ENCODE measurements at places on chromosomes 6 and 20. TPM values are rescaled to one million over a fixed set of nuclear protein-coding genes. Genes with fewer than 3 reads are reported as not detected.

- DNase-seq: no peak
- H3K27ac ChIP-seq: no peak overlapping the region
- H3K4me3 ChIP-seq: no peak overlapping the region
Observed at GRCh38 chr6:170139531-170139930, 151.3 kb downstream of the DLL1 start.

DNA sequence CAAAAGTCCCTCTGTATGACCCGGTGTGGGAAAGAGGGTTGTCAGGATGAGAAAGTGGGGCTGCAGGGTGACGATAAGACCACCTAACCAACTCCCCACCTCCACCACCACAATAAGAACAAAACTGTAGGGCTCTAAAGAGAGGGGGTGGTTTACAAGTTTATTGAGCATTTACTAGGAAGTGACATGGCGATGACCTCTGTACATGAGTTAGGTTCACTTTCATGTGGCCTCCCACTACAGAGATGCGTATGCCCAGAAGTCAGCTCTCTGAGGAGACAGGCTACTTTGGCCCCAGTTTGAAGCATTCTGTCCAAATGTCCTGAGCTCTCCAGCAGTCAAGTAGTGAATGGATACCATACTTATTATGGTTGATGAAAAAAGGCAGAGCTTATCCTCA, 28.7 kb upstream of the PI16 start:
- no peak for DNase-seq
- H3K4me1 ChIP-seq: peaks cover 9% of the 10 kb centered on the region
- no peak overlapping the region for H3K4me3 ChIP-seq
- H3K36me3 ChIP-seq: peaks cover 14% of the 10 kb centered on the region
- no peaks in the 10 kb centered on the region for H3K27me3 ChIP-seq

- no peak for DNase-seq
- no peaks in the 10 kb centered on the region for H3K27me3 ChIP-seq
- no peak overlapping the region for H3K27ac ChIP-seq
Observed at GRCh38 chr6:163721435-163721834, 306.9 kb downstream of the QKI start.

DNA sequence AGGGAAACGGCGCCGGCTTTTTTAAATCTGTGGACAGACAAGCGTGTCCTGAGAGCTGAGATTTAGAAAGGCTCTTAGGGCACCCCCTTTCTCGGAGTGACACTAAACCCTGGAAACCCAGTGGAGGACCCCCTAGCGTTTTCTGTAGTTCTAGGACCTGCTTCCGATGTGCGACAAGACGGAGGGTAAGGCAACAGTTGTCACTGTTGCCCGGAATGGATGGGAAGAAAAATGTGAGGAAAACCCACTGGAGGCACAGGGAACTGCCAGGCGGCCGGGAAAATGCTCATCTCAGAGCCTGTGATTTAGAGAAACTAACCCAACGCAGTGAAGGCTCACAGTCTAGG, 551 bp upstream of the ATP5F1E start:
- H3K27ac ChIP-seq: peak overlapping the region; percentile 97
- H3K4me3 ChIP-seq: peak overlapping the region; percentile 52
- H3K36me3 ChIP-seq: peaks cover 25% of the 10 kb centered on the region
- no peaks in the 10 kb centered on the region for H3K4me1 ChIP-seq
- H3K27me3 ChIP-seq: no peaks in the 10 kb centered on the region

DNA sequence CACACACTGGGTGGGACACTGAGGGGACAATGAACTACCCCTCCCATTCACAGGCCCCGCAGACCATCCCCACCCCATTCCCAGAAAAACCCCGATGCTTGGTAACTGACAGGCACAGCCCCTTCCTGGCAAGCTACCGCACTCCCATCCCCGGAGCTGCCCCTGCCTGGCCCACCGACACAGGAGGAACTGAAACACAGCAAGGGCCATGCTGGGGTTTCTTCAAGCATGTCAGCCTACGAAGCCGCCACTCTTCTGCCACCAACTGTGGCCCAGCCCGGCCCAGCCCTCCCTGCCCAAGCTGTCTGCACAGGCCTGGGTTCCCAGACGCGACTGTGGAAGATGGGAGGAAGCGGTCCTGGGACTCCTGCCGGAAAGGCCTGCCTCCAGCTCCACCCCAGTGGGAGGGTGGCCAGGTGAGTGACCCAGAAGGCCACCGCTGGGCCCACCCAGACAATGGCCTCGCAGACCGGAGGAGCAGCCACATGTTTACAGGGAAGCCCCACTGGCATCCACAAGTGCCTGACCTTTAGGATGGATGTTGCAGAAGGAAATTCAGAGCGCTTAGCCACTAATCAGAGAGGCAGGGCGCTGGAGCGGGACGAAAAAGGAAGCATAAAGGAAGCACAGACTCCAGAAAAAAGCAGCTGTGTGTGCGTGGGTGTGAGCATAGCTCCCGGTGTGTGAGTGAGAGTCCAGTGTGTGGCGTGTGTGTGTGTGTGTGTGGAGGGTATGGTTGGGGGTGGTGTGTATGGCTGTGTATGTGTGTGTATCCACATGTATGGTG, 91.6 kb downstream of the PRND start:
- peak overlapping the region; percentile 14 for H3K27ac ChIP-seq
- DNase-seq: no peak
- H3K4me1 ChIP-seq: no peaks in the 10 kb centered on the region
- no peak overlapping the region for H3K4me3 ChIP-seq
- no peaks in the 10 kb centered on the region for H3K36me3 ChIP-seq
- no peaks in the 10 kb centered on the region for H3K27me3 ChIP-seq

The BTN1A1 gene
- total RNA-seq: 0.26 TPM

The GRIK2 gene
- 5.1 TPM for total RNA-seq

All from lung (tissue), 17 donors.